Epithelial cell of proximal tubule (primary cell): ENCODE measurements at places on chromosomes 4 and X.

DNA sequence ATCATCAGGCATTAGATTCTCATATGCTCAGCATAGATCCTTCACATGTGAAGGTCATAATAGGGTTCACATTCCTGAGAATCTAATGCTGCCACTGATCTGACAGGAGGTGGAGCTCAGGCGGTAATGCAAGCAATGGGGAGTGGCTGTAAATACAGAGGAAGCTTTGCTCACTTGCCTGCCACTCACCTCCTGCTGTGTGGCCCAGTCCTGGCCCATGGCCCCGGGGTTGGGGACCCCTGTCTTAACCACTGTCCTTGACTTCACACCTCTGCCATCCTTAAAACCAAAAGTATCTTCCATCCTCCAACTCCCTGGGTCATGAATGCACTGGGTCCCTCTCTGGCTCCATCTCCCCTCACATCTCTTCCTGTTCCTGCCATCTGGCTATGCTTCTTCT is 129.1 kb downstream of the HMX1 start:
- DNase-seq, result no peak

DNA sequence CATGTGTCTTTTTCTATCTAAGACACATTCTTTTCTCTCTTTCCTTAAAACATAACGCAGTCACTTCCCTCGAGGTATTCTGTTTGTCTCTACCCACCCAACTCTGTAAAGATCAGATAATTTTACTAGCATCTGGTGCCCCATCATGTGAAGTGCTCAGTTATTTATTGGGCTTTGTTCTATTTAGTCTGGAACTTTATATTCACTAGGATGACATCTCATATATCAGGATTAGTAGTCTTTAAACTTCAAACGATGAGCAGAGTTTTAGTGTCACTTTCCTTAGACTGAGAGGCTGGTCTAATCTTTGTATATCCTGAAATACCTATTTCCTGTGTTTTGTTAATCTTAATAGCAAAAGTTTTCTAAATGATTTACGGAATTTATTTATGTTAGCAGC is 445.5 kb upstream of the NDST3 start:
- no peak for DNase-seq

DNA sequence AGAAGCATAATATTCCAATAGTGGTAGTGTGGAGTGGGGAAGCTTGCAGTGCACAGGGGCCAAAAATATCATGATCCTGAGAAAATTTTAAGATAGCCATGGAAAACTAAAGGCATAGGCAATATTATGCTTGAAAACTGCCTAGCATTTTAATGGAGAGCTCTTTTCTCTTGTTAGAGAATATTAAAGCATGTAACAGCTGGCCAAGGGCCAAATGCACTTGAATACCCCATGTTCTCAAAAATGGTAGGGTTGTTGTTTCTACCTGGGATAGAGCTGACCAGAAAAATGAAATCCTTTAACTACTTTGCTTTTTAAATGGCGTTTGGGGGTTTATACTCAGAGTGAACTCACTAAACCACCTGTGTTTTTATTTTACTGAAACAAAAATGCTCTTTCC is 739.6 kb upstream of the SLIT2 start:
- no peak for DNase-seq

DNA sequence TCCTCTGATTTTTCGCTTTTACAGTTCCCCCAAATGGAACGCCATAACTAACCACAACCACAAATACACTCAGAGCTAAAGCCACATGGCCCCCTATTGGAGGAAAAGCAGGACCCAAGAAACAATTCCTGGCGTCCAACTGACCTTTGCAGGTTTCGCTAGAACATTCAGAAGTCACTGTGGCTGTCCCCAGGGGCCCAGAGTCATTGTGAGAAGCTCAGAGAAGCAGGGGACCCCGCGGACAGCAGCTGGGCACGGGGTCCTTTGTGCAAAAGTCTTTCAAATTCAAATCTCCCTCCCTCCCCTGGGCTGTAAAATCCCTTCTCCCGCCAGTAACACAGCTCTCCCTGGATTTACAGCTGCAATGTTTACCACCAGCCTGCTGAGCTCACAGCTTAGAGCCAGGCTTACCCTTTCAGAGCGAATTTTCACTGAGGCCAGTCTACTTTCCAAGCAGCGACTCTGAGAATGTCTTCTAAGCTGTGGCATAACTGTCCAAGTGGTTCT is 214.8 kb downstream of the CRLF2 start:
- no peak for DNase-seq
